ENCODE measurements at places on chromosomes 6 and 20. TPM values are rescaled to one million over a fixed set of nuclear protein-coding genes. Genes with fewer than 3 reads are reported as not detected.

- peak; percentile 77 for DNase-seq
Measured at GRCh38 chr6:137705160-137706082, 161.6 kb upstream of the TNFAIP3 start.

- no peak for DNase-seq
Measured at GRCh38 chr20:63382551-63383300, 21.6 kb upstream of the CHRNA4 start.

DNA sequence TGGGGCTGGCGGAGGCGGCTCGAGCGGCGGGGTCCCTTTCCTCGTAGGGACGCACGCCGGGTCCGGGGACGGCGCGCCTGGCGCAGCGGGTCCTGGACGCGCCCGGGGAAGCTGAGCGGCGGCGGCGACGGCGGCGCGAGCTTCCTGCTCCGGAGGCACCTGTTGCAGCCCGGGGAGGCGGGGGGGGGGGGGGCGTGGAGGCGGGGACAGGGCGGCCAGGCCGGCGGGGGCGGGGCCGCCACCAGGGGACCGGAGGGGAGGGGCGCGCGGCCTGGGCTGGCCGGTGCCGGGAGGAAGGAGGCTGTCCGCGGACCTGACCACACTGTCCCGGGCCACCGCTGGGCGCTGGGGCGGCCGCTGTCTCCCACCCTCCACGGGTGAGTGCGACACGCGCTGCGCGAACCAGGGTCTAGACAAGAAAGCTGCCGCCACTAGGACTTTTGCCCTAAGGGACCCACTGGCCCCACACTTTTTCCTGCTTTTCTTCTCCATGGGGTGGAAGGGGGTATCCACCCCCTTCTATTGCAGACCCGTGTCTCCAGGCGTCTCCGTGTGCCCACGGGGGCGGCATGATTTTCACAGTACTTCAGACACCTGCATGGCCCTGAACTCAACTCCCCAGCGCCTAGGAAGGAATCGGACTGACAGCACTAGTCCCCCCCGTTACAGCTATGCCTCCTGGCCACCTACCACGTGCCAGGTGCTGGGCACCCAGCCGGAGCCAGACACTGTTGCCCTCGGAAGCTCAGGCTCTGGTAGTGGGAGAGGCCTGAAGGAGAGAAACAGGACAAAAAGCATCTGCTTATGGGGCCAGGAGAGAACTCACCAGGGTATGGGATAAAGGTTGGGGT, at the start of gene NFATC2:
TSS of gene NFATC2 (minus strand) at position 149 of the 851 bp plus-strand sequence. CDS start 220 bp downstream, outside the sequence.
- DNase-seq = peak; percentile 69

GRCh38 chr6:135093578-135093977, 39.0 kb upstream of the HBS1L start:
- no peak for DNase-seq

DNA sequence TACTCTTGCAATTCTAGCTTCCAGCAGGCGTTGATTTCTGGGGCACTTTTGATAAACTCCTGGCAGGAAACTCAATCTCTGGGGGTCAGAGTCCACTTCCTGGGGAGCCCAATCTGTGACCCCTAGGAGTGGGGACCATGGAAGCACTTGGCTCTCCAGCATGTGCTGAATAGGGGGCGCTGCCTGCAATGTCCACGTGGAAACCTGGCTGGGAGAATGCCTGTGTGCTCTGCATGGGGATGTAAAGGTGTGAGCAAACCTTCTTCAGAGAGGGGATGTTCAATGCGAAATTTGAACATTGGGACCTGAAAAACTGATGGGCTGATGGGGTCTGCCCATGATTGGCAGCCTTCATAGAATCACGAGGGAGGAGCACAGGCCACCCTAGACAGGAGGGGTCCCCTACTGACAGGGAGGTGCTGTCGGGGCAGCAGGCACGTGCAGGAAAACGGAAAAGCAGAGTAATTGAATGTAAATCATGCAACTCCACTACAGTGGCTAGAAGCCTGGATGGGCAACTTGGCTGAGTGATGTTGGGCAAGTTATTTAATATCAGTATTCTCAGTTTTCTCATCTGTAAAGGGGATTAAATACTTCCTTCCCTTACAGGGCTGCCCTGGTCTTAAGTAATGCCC, 47.8 kb downstream of the CEP43 start:
- DNase-seq = no peak

Gene RFX6
- not detected for total RNA-seq

Data from dermis blood vessel endothelial cell (primary cell).